ENCODE measurements at places on chromosomes 4 and X. TPM values are rescaled to one million over a fixed set of nuclear protein-coding genes. Genes with fewer than 3 reads are reported as not detected.

DNA sequence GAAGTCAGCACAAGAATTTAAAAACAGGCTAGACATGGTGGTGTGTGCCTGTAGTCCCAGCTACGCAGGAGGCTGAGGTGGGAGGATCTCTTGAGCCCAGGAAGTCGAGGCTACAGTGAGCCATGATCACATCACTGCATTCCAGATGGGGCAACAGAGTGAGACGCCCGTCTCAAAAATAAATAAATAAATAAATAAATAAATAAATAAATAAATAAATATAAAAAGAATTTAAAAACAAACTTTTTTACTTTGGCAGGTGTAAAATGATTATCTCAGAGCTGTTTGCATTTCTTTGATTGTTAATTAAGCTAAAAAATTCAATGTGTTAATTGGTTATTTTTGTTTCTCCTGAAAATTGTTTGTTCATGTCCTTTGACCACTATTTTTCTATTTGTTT, 97.5 kb upstream of the RPS6KA3 start:
- no peak for DNase-seq

DNA sequence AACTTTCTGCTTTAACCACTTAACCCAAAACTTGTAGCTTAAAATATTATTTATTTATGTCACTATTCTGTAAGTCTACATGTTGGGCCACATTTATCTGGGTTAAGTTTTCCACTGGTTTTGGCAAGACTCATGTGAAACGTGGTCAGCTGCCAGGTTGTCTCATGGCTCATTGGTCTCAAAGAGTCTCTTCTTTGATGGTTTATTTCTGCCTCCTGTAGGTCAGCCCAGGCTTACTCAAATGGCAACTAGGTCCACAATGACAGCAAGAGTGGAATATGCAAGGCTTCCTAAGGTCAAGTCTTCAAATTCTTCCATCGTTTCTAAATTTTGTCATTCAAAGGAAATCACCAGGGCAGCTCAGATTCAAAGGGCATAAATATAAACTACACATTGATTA, 828.7 kb downstream of the PCDH7 start:
- no peak for DNase-seq

DNA sequence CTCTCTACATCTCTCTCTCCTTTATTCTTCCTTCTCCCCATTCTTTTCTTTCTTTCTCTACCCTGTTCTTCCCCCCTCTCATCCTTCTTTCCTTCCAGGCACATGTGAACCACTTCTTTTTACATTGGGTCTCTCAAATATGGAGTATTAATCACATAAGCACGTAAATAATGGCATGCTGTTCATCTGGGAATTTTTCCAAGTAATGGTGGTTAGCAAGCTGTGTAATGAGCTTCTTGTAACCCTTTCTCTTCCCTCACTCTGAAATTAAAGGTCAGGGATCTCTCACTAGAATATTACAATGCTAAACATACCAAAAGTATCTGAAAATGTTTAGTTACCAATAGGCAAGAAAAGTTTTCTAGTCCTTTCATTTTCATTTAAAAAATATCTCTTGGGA, 239.9 kb upstream of the TEX13A start:
- no peak for DNase-seq

GRCh38 chr4:139511320-139511719, 44.7 kb downstream of the SETD7 start:
- DNase-seq, result no peak

GRCh38 chr4:67447873-67448272, 97.4 kb downstream of the CENPC start:
- DNase-seq, result no peak

Gene RTL9
- polyA plus RNA-seq, result 0.22 TPM

Gene CSN1S1
- not detected for polyA plus RNA-seq

Gene EDA2R
- polyA plus RNA-seq, result 0.83 TPM

Gene JAKMIP1
- polyA plus RNA-seq, result 0.08 TPM
